ENCODE measurements at places on chromosomes 16 and 17.

- no peak for DNase-seq
Measured at GRCh38 chr17:30556374-30557332, 79.4 kb downstream of the GOSR1 start.

DNA sequence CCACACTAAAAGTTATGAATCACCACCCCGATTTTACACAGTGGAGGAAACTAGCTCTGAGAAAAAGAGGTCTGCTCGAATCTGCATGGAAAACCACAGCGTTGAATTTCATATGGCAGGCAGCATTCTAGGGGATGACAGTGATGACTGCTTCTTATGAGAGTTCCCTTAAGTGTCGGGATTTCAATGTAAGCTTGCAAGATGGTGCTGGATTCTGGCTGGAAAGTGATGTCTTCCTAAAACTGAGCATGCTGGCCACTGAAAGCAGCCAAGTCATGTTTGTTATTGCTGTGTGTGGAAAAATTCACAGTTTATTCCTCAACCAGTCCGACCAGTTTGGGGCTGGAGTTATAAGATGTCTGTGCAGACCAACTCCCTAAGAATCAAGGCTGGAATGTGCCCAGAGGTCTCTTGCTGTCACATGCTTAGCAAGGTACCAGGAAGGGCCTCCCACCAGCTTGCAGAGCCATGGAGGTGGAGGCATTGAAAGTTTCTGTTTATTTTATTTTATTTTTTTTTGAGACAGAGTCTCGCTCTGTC is 37.2 kb upstream of the GAN start:
- no peak for DNase-seq

GRCh38 chr17:74842146-74842598 is 17.5 kb downstream of the GRIN2C start:
- DNase-seq: no peak

GRCh38 chr16:16120382-16121184 is 102.7 kb downstream of the ABCC6 start:
- peak; percentile 81 for DNase-seq

- DNase-seq: peak; percentile 74
Measured at GRCh38 chr16:89693931-89694783, 7.3 kb downstream of the SPATA2L start.

GRCh38 chr17:41442739-41443138 is 2.0 kb upstream of the KRT38 start:
- DNase-seq: no peak

DNA sequence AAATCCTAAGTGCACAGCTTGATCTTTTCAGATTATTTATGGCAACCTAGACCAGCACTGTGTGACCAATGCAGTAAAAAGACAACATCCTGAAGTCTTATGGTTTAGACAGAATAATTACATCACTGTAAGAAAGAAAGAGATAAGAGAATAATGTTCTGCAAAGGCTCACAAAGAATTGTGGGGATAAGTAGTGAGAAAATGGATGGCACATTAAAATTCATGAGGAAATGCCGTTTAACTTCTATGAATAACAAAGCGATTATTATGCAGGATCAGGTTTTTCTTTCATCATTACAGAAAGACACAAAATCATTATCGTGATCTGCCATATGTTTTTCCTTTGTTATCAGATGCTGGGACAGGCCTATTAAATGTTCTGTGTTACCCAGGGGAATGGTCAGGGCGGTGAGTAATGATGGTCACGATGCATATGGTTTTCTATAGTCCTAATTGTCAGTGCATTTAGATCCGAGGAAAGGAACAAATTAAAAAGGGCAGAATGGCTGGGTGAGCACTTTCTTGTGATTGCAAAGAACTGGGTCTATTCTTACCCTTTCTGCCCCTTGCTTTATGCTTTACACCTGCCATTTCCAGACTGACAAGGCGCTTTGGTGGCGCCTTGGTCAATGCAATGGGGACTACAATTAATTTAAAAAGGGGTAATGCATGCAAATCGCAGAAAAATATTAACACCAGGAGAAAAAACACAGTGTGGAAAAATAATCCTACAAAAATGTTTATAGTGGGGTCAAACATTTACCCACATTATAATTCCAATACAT is 18.1 kb upstream of the DHX40 start:
- no peak for DNase-seq

DNA sequence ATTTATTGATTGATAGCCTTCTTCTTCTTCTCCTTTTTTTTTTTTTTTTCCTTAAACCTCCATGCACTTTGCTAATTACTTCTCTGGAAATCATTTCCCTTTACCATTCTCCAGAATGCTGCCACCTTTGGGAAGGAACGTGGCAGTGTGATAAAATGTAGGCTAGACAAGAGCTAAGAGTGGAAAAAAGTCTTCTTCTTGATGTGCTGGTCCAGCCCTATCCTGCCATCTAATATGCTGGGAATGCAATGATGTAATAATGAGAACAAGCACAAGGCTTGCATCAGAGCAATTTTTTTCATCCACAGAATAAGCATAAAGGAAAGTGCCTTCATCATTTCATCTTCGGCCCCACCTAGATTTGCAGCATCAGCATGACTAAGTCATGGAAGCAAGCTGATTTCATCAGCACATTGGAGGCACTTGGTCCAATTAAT is 128.7 kb upstream of the ZFHX3 start:
- no peak for DNase-seq

DNA sequence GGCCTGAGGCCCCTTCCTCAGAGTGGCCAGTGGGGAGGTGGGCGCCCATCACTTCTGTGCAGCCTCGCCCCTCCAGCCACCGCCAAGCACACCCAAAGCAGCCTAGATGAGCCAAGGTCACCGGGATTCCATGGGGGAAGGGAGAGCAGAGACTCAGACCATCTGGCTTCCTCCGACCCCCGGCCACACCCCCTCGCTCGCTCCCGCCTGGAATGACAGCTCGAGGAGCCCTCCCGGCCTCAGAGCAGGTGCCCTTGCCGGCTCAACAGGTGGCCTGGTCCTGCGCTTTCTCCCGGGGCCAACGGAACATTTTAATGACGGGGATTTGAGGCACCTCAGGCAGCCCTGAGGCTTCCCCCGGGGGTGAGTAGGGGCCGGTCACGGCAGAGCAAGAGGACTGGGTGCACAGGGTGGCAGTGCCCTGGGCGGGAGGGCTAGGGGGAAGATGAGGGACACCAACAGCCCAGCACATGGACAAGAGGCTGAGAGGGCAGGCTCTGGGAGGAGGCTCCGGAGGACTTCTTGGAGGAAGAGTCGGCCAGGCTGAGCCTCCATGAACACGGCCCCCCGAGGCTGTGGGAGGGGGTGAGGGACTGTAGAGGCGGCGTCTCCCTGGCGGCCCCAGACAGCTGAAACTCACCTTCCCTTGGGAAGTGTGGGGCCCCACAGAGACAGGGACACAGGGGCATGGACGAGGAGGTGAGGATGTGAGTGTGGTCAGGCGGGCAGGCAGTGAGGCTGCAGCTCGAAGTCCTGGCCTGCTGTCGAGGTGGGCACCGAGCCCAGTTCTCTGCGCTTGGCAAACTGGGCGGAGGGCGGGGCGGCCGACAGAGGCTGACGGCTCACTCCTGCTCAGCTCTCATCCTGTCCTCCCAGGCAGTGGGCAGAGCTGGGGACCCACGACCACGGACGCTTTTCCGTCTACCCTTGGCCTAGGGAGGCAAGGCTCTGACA is 12.5 kb upstream of the C1QTNF8 start:
- no peak for DNase-seq

GRCh38 chr16:3112058-3112880 is at the start of gene ZNF205:
Gene ZNF205 (plus strand): TSS chr16:3112586. CDS start chr16:3113431, 845 bp downstream.
- DNase-seq: peak; percentile 81
